ENCODE measurements at places on chromosomes 4 and X.

DNA sequence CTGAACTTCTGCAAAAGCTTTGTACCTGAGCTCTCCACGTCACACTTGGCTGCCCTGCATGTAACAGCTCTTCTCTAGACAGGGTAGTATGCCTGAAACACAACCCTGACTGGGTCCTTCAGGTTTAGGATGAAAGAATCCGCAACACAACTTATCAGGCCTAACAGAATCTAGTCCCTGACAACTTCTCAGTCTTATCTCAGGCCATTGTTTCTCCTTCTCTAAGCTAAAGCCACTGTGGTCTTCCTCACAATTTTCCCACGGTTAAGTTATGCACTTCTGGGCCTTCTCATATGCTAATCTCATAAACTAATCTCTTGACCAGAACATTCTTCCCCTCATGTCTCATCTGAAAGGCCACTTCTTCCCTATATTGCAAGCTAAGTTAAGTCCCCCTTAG, 10.8 kb upstream of the TMPRSS11B start:
- DNase-seq = no peak

- DNase-seq = no peak
Observed at GRCh38 chrX:38961936-38962335, 160.7 kb downstream of the MID1IP1 start.

DNA sequence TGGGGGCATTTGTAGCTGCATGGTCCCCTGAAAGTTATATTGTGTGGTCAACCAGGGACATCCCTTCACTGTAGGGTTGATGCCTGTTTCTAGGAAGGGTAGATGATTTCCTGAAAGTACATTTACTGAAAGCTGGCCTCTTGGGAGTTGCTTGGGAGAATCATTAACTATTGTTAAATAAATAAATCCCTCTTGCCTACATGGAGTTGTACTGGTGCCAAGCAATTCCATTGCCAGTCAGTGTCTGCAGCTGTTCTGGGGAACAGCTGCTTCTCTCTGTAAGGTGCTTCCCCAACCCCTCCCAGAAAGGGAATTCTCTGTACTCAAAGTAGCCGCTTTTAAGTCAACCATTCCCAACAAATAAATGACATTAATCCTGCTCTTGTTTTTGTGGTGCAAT, 51.1 kb downstream of the C4orf51 start:
- no peak for DNase-seq

DNA sequence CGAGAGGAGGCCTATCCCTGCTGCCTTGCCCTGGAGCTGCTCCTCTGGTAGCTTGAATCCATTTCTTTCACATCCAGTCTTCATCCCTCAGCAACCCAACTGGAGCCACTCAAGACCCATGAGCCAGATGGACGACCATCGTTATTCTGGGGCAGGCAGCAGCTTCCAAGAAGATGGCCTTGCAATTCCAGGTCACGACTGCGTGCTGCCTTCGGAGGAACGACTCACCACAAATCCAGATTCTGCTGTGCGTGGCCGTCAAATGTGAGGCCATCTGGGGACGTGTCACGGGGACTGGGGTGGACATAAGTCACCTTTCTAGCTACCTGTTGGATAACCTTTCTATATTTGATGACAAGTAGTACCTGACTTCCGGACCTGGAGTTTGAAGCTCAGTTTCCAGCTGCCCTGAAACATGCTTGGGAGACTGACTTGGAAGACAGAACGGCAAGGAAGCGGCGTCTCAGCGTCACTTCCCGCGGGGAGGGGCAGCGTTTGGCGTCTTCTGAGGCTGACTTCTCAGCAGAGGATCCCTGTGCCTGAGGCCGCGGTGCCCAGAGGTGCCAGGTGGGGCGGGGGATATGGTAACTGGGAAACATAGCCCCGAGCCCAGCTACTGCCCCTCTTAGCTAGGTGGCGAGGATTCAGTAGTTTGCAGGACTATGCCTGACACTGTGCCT, 11.7 kb upstream of the TMEM271 start:
- DNase-seq = no peak

GRCh38 chrX:96721354-96721753, 36.7 kb downstream of the DIAPH2 start:
- no peak for DNase-seq

GRCh38 chrX:17736478-17736855, 826 bp upstream of the SCML1 start:
- no peak for DNase-seq

- no peak for DNase-seq
Observed at GRCh38 chr4:88821522-88821921, 123.9 kb upstream of the NAP1L5 start.

- DNase-seq = no peak
Observed at GRCh38 chrX:134685668-134686067, 27.4 kb upstream of the PLAC1 start.

DNA sequence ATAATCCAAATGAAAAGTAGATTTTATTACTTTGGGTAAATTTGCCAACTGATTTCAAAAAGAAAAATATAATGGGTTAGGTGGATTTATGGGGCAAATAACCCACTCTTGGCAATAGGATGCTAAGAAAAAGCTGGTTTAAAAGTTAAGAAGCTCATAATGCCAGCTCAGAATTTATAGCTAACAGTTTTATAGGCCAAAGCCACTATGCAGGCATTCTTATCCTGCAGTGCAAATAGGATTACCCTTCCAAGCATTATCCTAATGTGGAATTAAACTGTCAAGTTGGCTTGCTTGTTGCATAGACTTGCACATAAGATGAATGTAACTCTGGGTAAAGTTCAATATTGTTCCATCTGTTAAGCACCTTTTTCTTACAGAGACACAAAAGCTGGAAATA, 703.0 kb downstream of the PCDH18 start:
- DNase-seq = no peak

DNA sequence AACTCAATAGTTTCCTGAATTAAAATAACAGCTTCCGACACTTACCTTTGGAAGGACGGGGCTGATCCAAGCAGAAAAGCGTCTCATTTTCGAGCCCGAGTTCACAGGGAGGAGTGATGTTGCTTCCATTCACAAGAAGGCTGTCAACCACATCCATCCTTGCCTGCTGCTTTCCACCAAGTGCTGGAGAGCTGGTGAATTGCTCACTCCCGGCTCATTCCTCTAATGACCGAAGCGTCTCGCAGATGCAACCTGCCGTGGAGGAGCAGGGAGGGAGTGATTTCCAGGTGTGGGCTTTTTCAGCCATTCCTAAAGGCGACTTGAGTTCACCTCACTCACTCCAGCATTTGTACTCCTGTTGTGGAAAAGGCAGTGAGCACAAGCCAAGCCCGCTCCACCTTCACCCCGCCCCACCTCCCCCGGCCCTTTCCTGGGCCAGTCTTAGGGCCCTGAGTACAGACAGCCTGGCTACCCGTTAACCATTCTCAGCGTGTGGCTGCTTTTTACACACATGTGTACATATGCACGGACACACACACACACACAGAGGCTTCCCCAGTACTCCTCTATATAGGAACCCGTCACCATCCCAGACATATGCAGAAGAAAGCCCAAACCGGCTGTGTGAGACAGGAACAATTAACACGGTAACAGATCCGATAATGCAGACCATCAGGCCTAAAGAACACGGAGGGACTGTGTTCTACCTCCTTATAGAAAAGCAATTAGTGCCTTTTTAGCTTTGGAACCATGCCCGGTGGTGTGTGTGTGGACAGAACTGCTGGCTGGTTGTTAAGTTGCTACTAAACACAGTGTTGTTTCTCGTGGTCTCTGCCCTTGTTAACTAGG, at the start of gene CCKAR:
Gene CCKAR (minus strand): TSS at position 374 of the 849 bp plus-strand sequence. CDS start 217 bp downstream, at position 157.
- DNase-seq = no peak

DNA sequence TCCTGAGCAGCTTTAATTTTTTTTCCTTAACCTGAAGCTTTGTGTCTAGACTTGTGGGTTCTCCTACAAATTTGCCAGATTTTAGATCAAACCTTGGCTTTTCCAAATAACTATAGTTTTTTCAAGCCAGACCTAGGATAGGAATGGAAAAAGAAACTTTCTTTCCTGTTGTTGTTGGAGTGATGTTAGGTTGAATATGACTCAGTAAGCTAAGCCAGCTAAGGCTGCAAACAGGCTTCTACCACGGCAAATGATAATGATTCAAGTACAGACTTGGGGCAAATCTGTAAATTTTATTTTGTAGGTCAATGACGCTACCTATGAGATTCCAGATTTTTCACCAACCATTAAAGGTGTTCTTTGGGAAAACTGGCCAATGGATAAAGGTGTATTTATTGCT, 45.6 kb downstream of the WDR19 start:
- DNase-seq = no peak

DNA sequence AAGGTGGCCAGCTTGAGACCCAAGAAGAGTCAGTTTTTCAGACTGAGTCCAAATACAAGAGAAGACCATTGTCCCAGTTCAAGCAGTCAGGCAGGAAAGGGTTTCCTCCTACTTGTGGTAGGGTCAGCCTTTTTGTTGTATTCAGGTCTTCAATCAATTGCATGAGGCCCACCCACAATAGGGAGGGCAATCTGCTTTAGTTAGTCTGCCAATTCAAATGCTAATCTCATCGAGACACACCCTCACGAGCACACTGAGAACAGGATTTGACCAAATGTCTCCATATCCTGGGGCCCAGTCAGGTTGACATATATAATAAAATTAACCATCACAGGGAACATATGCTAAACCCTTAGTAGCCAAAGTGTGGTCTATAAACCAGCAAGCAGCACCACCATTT, 75.3 kb upstream of the FRMPD3 start:
- no peak for DNase-seq

DNA sequence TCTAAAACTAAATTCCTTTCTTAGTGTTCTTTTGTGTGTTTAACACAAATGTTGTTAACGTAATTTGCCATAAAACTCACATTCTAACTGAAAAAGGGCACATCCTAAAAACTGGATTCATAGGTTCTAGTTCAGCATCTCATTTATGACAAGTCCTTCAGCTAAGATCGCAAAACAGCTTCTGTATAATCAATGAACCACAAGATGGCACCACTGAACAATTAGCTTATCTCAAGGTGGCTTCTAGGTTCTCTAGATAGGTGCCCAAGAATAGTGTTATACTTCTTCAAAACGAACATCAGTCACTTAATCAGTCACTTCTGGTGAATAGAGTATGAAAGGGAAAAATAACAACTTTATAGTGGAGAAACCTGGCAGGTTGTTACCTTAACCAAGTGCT, 54.3 kb downstream of the NRK start:
- no peak for DNase-seq

DNA sequence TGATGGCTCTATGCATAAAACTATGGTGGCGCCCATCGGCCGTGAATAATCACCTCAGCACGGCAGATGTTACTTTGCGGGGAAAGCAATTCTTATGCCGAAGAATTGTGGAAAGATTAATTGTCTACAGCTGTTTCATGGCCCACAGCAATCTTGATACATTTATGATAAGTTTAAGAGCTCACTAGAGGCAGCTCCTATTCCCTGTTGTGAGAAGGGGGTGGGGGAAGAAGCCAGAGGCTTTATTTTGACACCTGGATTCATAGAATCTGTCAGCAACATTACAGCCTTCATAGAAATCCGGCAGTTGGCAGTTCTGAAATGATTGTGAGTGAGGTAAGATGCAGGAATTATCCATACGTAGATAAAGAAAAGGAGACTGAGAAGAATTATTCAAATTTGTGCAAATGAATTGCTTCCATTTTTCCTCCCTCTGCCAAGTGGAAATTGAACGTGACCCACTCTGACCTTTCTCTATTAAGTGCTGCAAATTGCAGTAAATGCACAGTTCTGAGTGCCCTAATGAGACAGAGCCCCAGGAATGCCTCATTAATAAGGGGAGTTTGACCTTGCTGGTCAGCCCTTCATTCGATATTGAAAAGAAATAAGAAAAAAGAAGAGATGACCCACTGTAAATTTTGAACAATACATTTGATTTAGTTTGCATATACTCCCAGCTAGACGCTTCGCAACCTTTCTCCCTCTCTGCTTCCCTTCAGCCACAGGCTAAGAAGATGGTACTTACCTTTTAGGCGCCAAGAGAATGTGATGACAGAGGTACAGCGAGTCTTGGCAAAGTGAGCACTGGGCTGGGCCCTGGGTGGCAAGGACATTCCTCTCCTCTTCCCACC, 188.8 kb downstream of the GPAT3 start:
- DNase-seq = no peak

DNA sequence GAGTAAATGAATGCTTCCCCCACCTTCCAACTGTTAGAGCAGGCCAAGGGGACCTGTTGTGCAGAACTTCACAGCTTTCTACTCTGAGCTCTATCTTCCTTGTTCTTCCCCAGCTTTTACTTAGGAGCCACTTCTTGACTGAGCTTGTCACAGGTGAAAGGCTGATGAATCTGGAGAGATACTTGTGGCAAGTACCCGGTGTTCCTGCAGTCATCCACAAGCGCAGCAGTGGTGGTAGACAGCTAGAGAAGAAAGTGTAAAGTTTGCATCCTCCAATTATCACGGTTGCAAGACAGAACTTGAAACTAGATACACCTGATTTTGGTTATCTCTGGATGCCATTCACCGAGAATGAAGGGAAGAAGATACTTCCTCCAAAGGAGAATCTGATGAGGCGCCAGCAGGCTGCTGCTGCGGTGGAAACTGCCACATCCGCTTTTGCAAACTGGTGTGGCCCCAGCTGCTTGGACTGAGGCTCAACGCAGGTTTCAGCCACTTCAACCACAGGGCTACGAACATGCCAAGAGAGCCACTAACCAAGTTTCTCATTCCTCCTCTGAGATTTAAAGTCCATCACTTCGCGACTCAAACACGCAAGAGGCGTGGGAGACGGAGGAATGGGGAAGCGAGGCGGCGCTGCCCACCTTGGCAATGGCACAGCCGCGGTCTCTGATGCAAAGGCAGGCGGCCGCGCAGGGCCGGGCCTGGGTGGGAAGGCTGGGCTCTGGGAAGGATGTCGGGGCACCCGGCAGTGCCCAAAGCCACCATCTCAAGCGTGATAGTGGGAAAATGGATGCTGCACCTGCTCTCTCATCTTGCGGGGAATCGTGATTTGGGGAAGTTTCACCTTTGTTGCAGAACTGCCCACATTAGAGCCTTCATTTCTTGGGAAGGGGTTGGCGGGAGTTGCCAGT, 1.3 kb upstream of the FHIP1A start:
- DNase-seq = no peak

DNA sequence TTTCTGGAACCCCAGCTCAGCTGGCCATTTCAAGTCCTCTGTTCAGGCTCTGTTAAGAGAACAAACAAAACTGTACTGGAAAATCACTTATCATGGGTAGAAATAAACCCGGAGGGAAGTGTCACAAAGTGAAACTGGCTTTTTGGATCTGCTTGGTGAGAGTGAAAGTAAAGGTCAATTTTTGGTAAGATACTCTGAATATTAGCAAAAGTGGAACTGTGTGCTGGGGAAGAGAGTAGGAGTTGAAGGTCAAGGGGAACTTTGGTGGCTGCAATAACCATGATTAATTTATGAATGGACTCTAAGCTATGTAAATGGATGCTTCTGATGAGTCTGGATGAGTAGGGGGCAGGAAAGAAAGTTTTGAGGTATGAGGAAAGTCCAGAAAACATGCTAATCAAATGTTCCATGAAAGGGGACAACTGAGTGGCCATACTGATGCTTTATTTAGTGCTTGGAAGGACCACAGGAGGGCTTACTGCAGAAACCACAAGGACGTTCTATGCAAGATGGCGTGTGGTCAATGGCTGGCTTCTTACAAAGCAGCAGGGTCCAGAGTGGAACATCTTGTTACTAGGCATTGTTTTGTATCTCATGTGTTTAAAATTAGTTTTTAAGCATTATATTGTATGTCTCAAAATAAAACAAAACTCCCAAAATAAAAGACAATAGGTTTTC, 36.8 kb upstream of the TNIP3 start:
- no peak for DNase-seq
